HTR-8/SVneo (cell line): ENCODE measurements at places on chromosomes 6 and 20.
A peak's percentile ranks its signal among the peaks of the same experiment; 100 is the strongest.

GRCh38 chr6:158839796-158840195, 20.6 kb upstream of the EZR start:
- DNase-seq: no peak

- no peak for DNase-seq
These were observed 36.5 kb downstream of the ATP9A start for GRCh38 chr20:51731731-51732095.

- DNase-seq: no peak
These were observed 79.8 kb upstream of the TRAF3IP2 start for GRCh38 chr6:111685526-111685925.

DNA sequence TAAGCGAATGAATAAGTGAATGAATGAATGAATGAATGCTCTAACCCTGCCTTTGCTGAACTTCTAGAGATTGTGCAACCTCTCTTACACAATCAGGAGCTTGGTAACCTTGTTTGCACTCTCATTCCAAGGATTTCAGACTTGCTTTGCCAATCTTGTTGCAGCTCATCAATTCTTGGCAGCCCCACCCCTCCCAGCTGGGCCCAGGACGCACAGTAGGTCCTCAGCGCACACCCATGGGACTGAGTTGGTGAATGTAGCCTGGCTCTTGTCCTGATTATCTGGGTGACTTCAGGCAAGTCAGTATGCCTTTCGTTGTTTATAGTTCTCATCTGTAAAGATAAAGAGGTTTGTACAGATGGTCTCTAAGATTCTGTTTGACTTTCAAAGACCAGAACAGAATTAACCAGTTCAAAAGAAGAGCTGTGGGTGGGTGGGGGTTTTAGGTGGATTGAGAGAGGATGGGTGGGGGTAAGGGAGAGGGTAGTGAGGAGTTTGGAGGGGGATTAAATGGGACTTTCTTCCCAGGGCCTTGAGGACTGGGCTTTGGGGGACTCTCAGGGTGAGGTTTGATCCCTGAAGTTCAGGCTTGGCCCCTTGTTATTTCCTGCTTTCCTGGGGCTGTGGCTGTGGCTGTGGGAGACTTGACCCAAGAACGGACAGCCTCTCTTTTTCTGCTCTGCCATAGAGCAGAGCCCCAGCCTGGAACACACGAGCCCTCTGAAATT, 33.2 kb downstream of the VEGFA start:
- no peak for DNase-seq

GRCh38 chr6:87968435-87969278, 79.0 kb upstream of the SPACA1 start:
- no peak for DNase-seq

GRCh38 chr20:56163806-56164205, 84.7 kb upstream of the MC3R start:
- DNase-seq: no peak

DNA sequence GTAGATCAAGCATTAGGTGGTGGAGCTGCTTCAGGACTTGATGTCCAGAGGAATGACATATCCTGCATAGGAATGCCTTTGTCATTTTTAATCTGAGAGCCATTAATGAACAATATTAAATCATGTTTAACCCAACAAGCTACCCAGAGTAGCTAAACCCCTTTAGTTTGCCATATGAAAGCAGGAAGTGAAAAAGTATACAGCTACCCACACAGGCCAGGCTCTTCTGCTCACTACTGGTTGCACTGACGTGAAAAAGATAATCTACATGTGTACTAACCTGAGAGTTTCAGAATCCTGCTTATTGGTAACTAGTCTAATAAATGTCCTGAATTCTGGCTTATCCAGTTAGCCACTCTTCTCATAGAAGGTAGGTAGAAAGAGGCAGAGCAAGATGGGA, 19.9 kb downstream of the GLYATL3 start:
- no peak for DNase-seq

- DNase-seq: peak; percentile 48
These were observed 5.2 kb downstream of the SLC35D3 start for GRCh38 chr6:136927292-136927691.

DNA sequence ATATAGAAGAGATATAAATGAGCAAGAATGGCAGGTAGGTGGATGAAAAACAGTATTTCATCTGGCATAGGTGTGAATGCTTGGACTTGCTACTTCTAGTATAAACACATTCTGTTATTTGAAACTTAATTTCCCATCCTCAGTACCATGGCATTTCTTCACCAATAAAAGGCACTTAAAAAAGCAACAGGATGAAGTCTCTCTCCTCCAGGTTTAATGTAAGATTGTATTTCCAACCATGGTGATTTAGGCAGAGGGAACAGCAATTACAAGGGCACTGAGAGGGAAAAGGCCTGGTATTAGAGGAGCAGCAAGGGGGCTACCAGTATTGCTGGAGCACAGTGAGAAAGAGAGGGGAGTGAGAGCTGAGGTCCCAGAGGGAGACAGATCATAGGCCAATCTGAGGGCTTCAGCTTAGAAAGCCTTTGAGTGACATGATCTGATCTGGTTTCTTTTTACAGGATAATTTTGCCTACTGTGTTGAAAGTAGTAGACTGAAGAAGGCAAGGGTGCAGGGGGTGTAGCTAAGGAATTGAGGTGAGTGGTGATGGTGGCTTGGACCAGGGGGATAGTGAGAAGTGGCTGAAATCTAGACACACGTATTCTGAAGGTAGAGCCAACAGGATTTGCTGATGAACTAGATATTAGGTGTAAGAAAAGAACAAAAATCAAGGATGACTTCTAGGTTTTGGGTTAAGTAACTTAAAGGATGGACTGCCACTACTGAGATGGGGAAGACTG, 67.8 kb upstream of the SMIM29 start:
- DNase-seq: no peak

DNA sequence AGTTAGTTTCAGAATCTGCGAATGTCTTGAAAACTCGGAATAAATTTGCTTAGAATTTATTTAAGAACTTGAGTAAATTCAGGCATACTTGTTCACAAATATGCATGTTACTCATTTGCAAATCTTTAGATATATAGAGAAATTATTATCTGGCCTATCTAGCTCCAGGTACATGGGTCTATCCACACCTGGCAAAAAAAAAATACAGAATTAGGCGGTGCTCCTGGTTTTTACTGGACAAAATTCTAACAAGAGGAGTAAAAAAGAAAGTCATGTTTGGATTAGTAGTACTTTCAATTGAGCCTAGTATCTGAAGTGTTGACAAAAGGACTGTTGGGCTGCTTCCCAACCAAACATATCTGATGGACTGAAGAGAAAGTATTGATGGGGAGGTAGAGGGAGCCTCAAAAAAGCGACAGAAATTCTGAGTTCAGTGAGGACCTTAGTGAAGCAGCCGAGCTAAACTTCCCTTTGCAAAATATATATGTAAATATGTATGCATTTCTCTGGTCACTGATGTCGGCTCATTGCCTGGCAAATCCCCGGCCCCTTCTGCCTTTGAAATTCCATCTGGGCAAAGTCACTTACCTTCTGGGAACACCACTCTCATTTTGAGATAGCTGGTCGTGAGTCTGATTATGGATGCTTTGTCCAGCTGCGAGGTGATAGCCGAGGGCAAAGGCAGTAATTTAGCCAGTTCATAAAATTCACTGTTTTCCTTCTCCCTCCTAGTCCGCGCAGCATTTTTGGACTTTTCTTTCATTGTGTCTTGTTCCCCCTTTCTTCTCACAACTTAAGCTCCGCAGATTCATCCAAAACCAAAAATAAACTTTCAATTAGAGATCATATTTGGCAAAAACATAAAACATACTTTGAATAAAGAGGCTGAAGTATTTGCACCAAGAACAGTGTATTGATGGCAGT, 1.8 kb downstream of the SIM1 start:
- DNase-seq: no peak

DNA sequence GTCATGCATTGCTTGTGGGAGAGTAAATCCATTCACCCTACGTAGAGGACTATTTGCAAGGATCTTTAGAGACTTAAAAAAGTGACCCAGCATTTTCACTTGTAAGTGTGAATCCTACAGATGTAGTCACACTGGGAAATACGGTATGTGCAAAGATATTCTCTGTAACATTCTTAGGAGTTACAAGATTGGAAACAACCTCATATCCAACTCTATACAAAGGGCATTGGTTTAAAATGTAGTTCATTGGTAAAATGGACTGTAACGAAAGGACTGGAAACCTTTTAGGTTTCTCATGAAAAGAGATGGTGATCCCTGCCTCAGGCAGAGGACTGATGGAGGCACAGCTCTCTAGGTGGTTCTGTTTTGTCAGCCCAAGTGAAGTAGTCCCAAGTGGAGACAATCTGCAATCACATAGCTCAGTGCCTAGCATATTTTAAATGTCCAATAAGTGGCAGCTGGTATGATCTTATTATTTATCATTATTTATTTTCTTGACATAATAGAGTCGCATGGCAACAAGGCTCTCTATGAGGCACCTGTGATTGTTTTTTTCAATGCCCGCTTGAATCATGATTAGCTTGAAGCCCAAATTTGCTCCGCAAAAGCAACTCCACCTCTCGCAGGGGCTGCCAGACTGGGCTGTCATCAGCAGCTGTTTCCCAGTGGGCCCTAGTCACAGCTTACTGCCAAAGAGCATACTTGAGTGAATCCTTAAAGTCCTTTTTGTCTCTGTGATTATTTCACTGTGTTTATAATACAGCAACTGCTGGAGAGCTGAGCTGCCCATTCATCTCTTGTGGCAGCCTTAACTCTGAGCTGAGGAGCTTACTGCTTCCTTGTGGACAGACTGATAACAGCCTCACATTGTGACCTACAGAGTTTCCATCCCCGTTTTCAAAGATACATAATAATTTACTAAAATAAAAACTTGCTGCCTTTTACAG, 19.8 kb upstream of the ENPP1 start:
- no peak for DNase-seq

- DNase-seq: no peak
These were observed 209.3 kb downstream of the RNF144B start for GRCh38 chr6:18596531-18596835.

GRCh38 chr20:41407607-41408006, 41.0 kb upstream of the EMILIN3 start:
- DNase-seq: no peak

DNA sequence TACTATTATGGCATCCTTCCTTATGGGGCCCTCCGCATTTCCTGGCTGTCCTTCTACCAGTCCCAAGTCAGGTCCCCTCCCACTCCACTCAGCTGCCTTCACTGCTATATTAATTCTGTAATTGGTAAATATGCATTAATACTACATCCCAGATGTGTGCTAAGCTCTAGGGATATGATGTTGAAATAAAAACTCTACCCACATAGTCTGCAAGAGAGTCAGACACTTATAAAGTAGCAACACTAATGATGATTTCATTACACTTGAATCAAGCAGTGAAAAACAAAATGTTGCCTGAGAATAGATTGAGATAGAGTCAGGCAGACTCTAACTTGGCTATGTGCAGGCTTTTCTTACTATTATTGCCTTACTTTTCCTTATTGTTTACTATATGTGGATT, 62.4 kb downstream of the AIG1 start:
- no peak for DNase-seq

DNA sequence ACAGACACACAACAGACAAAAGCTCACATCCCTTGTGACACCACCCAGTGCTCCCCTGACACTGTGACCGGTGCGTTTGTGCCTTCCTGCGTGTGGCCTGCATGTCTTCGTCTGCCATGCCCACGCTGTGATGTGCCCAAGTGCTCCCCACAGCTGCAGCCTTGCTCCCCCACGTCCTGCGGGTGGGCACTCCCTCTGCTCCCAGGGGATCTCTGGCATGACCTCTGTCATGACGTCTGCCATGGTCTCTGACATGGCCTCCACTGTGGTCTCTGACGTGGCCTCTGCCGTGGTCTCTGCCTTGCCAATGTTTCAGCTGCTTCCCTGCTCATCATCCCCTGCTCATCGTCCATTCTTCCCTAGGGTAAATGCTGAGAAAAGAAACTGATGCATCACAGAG, 200.9 kb downstream of the DLL1 start:
- no peak for DNase-seq

DNA sequence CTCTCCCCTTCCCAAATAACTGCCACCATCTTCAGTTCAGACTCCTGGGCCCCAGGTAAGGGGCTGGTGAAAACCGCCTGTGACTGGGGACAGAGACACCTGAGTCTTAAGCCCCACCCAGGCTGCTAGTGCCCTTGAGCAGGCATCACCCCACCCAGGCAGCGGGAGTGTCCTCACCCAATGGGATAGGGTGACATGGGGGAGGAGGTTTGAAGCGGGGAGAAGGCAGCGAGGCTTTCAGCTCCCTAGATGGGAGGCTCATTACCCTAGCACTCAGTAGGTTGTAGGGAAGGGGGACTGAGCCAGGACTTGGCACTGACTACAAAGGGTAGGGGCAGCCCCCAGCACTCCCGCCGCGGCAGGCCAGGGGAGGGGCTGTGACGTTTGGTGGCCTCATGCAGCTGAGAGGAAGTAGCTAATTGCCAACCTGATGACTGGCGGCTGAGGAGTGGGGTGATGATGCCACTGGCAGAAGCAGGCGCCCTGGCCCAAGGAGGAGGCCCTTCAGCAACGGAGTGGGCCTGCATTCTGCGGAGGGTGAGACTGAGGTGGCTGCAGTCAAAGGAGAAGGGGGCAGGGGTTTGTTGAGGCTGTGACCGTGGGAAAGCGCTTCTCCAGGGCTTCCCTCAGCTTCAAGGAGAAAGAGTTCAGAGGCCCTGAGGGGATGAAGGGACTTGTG, 126.9 kb downstream of the MRPL14 start:
- DNase-seq: no peak

DNA sequence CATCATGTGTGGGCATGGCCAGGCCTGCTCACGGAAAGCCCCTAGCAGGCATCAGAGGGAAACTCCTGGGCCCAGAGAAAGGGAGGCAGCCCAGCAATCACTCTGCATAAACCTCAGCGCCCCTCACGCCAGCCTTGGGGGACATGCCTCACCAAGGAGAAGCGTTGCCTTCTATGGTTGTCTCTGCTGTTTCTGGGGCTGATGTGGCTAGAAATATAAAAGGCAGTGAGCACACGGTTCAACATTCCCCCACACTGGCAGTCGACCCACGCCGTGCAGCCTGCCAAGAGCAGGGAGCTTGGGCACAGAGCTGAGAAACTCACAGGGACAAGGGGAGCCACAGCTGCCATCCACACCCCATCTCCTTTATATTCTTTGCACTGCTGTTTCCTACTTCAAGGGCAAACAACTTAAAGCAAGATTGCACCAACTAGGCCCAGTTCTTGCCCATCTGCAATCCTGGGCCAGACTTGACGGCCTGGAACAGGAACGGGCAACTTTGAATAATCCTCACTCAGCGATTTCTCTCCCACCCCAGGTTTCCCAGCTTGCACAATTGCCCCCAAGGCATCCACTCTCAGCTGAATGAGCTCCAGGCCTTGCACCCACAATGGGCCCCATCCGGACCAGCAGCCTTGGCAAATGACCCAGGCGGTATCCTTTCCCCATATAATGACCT, 35.5 kb upstream of the FOXC1 start:
- no peak for DNase-seq

GRCh38 chr6:1463751-1464426, 74.5 kb downstream of the FOXF2 start:
- no peak for DNase-seq
